ENCODE measurements at places on chromosomes 11 and 22.

GRCh38 chr11:60390419-60390818, 5.8 kb upstream of the MS4A14 start:
- DNase-seq, result no peak

- DNase-seq, result no peak
These were observed 297.7 kb upstream of the CCDC90B start for GRCh38 chr11:83583757-83584366.

- no peak for DNase-seq
These were observed 4.4 kb downstream of the BCR start for GRCh38 chr22:23184764-23185113.

DNA sequence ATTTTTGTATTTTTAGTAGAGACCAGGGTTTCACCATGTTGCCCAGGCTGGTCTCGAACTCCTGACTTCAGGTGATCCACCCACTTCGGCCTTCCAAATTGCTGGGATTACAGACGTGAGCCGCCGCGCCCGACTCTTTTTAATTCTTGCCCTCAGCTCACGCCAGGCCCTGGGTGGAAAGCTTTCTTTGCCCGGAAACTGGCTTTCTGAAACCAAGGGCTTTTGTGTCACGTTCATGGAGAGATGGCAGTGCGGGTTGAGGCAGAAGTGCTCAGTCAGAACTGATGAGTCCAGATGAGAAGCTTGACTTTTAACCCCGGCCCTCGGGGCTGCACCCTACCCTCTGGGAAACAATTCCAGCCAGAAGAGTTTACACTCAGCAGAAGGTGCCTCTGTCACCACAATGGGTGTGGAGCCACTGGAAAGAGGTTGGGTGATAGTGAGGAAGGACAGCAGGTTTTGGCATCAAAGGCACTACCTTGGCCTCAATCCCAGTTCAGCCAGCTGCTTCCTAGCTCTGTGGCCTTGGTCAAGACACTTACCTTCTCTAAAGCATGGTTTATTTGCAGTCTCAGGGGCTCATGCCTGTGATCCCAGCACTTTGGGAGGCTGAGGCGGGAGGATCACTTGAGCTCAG, 890 bp upstream of the ARFGAP3 start:
- no peak for DNase-seq

GRCh38 chr11:61872935-61873565, 18.3 kb downstream of the FADS3 start:
- DNase-seq, result no peak

DNA sequence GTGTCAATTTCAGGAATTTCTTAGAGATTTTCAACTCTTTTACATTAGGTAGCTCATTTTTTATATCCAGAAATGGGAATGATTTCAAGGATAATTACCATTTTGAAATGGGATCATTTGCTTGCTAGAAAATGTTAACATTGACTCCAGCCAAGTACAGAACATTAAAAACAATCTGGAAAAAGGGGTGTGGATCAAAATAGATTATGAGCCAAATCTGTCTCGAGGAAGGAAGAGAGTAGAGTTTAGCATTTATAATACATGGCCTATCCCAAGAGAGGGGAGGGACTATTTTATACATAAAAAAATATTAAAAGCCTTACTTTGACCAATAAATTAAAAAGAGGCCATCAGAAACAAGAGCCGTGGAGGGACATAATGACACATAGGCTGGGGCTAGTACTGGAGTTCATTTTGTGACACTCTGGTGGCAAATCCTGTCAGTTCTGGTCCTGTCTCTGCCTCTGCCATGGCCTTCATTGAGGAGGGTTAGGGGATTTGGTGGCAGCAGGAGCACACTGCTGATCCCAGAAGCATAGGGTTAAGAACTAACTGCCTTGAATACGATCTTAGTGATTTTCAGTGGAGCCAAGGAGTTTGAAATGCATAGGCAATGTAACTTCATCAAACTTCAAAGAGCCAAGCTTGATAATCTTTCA, 20.4 kb downstream of the PPP6R3 start:
- DNase-seq, result no peak

DNA sequence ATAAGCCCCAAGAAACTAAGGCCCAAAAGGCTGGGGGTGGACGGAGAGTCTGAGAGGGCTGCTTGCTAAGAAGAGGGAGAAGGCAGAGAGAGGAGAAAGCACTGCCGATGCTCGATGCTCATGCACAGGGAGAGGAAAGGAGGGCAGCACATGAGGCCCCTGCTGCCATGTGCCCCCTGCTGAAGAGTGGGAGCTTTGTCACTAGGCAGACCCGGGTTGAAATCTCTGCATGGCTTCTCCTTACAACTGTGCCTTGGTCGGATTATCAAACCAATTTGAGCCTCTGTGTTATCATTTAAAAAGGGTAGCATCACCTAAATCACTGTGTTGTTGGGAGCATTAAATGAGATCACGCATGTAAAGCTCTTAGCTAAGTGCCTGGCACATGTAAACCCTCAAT, 330.5 kb downstream of the NXPE2 start:
- no peak for DNase-seq

DNA sequence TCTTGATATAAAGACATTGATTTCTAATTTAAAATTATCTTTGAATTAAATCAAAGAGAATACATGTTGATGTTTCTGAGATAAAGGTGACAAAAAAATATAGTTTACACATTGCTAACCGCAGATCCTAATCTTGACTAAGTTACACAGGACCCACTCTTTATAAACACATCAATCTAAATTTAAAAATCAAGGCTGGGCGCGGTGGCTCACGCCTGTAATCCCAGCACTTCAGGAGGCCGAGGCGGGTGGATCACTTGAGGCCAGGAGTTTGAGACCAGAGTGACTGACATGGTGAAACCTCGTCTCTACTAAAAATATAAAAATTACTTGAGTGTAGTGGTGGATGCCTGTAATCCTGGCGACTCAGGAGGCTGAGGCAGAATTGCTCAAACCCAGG, 1.9 kb downstream of the ARFGAP3 start:
- no peak for DNase-seq

GRCh38 chr22:35582861-35583670, 34.1 kb downstream of the MB start:
- no peak for DNase-seq

- DNase-seq, result peak; percentile 15
These were observed 59.0 kb downstream of the CEP57 start for GRCh38 chr11:95849087-95849825.

GRCh38 chr11:83611600-83611999, 325.4 kb upstream of the CCDC90B start:
- DNase-seq, result peak; percentile 97

GRCh38 chr11:1669546-1670218, 27.3 kb upstream of the KRTAP5-6 start:
- no peak for DNase-seq

GRCh38 chr11:59292611-59293010, 66.1 kb upstream of the OR5AN1 start:
- DNase-seq, result no peak

- no peak for DNase-seq
These were observed 1.4 kb upstream of the MUC2 start for GRCh38 chr11:1073261-1073724.

DNA sequence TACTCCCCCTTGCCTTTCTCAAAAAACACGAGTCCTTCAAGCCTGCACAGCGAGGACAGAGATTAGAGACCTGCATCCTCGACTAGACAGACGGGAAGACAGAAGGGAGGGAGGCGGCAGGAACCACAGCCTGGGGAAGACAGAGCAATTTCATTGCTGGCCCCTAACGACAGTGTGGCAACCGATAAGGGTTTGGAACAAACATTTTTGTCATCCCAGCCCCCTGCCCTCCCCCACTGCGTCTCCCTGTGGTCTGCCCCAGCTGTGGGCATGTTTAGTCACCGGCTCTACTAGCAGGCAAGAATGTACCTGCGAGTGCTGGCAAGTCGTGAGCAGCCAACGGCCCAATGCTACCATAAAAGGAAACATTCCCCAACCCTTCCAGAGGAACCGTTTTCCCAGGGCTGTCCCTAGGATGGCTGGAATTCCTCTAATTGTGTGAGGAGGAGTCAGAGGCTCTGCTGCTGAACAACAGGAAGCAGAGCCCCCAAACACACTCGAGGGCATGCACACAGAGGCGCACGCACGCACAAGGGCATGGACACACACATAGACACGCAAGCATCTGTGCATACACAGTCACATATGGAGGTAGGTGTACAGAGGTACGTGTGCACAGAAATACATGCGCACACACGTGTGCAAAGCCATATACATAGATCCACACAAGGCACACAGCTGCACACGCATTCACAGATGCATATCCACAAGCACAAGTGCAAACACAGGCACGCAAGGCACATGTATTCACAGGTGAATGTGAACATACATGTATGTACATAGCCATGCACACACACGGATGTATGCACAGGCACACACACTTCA, 58.3 kb downstream of the MYH9 start:
- DNase-seq, result no peak

GRCh38 chr11:64358907-64359711, at the start of gene RPS6KA4:
RPS6KA4 (plus strand) TSS chr11:64359162; CDS start chr11:64359236, 74 bp downstream.
- no peak for DNase-seq

DNA sequence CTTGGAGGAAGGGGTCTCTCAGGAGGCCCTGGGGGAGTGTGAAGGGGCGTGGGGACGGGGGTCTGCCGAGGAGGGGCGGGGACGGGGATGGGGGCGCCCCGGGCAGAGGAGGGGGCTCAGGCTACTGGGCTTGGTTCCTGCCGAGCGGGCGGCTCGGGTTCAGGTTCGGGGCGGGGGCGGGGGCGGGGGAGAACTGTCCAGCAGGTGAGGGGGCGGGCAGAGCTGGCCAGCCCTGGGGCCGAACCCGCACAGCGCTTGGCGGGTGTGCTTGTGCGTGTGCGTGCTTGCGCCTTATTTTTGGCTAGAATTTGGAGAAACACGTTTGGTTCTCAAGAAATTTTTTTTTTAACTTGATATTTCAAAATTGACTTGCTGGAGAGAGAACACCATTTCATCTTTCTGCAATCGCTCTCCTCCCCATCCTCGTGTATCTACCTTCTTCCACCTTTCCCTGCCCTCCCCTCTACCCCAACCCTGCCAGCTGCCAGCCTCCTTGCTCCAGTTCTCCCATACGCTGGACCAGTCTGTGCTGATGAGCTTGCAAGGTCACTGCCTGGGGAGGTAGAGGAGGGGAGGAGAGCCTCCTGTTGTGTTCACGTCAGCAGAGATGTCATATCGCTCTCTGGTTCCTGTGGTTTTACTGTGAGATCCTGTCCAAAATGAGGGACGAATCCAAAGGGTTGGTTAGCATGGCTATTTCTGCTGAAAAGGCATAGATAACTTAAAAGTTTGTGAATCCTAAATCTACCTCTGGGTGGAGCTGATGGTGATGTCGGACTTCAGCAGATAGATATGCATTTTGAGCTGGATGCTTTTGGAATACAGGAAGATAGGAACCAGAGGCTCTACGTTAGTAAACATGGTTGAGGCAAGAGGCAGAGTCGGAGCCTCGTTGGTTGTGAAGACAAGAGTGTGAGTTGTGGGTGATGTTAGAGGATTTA, 668 bp downstream of the MADD start:
- DNase-seq, result no peak

DNA sequence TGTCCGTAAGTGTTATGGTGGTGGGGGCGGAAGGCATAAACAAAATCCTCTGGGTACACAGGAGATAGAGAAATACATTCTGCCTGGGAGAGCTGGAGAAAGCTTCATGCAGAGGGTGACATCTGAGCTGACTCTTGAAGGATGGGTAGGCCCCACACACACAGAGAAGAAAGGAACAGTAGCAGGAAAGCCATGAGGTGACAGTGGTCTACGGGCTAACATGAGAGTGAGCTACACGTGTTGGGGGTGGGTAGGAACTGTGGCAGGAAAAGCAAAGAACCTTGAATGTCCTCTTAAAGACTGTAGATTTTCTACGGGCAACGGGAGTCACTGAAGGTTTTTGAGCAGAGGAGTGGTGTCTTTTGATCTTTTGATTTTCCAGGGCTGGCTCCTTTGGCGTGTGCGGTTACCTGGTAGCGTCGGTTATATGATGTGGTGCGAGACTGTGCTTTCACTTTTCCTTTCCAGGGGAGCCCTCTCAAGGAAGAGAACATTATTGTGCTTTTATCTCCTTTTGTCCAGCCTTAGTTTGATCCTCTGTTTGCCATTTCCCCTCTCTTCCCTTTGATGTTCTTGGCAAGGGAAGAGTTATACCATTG, 39.7 kb downstream of the ADAMTS8 start:
- no peak for DNase-seq

DNA sequence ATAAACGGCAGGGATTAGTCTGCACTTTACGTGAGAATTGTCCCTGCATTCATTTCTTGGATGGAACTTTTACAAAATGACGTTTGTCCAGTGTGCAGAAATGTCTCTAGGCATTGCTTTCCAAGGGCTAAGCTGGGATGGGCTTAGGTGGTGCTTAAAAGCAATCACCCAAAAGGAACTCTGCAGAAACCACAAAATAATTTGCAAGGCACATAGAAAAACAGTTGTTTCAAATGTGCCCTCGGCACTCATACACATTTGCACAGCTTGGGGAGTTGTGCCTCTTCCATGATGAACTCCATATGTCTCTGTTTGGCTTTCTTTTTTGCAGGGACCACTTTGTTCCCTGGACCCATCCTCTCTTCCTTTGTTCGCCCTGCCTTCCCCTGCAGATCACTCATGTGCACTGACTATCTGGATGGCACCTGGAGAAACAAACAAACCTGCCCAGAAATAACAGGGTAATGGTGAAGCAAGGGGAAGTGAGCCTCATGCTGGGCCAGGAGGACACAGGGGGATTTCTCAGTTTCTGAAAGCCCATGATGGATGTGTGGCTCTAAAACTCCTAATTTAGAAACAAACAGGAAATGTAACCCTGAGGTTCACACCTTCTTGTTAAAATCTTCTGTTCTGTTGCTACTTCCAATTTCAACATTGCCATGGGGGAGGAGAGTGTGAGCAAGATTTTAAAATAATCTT, 150.2 kb downstream of the SNX19 start:
- DNase-seq, result no peak

DNA sequence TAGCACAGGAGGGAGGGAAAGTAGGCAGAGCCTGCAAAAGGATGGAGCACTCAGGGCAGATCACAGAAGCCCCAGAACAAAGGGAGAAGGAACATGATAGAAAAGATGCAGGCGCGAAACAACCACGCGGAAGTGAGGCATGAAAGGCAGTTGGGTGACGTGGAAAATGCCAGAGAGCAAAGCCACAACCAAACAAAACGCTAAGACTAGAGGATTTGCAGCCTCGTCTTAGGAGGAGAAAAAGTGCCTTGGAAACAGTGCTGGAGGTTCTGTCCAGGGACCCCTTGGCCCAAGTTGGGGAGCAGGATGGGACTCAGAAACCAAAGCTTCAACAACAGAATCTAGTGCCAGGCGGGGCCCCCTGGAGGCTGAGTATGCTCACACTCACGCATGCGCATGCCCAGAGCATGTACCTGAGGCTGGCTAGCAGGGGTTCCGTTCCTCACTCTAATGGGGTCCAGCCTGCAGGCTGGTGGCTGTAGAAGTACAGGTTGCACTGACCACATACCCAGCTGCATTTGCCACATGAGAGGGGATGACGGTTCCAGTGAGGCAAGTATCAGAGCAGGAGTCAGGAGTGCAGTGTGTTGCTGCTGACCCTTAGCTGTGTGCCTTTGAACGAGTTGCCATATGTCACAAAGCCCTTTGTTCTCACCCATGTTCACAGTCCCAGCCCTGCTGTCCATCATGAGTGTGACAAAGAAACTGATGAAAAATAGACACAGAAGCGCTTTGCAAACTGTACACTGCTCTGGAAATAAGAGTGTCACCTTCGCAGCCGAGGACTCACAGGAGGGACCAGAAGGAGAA, 568.6 kb upstream of the CADM1 start:
- DNase-seq, result no peak

Measured in NCI-H2081 treated with DMSO at 0.1 percent for 48 hours (cell line).